ENCODE measurements at places on chromosomes 4 and X.

DNA sequence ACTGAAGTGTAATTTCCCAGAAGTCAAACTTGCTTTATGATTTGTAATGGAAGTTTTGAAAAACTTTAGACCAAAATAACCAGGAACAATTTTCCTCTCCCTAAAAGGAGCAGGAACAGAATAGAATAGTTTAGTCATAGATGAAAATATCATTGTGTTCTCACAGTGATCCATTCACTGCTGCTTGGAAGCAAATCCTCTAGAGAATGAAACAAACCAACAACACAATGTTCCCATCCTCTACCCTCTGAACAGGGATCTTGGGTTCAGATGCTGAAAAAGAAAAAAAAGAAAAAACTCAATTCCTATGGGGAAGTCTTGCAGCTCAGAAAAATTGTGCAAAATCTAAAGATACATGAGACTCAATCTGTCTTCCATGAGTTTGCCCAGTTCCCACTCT is 12.2 kb downstream of the DSPP start:
- no peak for DNase-seq

DNA sequence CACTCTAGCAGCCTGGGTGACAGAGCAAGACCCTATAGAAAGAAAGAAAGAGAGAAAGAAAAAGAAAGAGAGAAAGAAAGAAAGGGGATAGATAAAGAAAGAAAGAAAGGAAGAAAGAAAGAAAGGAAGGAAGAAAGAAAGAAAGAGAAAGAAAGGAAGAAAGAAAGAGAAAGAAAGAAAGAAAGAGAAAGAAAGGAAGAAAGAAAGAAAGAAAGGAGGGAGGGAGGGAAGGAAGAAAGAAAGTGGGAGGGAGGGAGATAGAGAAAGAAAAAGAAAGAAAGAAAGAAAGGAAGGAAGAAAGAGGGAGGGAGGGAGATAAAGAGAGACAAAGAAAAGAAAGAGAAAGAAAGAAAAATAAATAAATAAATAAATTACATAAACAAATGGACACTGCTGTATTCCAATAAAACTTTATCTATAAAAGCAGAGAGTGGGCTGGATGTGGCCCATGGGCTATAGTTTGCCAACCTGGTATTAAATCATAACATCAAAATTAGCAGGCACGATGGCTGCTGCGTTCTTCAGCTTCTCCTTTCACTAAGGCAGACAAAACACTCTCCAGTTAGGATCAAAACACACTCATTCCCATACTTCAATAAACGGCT is 165.0 kb downstream of the ZNF674 start:
- no peak for DNase-seq

GRCh38 chr4:120431180-120431579 is 364.5 kb upstream of the MAD2L1 start:
- no peak for DNase-seq

DNA sequence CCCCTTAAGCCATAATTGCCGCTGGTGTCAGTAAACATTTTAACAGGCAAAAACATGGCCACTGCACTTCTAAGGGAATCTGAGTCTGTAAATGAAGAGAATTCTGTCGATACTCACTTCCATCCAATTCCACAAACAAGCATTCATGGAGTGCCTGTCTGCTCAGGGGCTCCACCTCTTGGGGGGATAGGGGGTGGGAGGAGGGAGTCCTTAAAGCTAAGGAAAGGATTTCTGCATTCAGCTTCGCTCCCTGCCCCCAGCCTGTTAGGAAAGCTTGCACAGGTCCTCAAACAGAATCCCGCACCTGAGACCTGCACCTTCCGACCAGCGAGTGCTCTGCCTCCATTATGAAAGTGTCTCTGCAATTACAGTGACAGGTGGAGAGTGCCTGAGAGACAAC is 130.2 kb upstream of the KIT start:
- no peak for DNase-seq

GRCh38 chr4:3252831-3253641 is 4.1 kb downstream of the MSANTD1 start:
- DNase-seq: no peak

- no peak for DNase-seq
Measured at GRCh38 chrX:15430076-15430475, 45.9 kb upstream of the VEGFD start.

DNA sequence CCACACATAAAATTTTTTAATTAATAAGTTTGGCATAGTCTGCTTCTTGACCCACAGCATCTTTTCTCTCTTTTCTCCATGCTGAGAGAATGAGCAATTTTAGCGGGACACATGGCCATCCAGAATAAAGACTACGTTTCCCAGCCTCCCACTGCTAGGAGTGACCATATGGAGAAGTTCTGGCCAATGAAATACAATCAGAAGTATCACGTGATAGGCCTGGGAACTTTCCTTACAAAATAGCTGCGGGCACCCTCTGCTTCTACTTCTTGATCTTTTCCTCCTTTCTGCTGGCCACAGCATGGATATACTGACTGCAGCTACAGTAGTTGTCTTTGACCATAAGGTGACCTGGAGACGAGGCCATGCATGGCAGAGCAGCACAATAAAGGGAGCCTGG is 348.0 kb downstream of the BCOR start:
- no peak for DNase-seq

DNA sequence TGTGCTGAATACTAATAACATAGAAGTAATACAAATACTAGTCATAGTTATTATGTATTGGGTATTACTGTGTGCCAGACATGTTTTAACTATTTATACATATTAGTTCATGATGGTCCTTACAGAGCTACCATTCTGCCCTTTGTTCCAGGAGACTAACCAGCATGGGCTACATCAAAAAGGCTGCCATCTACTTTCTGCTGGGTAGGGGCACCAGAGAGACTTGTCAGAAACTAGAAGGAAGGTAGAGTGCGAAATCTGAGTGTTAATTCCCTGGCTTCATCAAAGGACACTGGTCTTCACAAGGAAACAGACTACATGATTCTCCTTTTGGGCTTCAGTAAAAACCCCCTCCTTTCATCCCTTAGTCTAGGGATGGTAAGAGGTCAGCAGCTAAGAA is 347.8 kb downstream of the GBA3 start:
- no peak for DNase-seq

- DNase-seq: no peak
Measured at GRCh38 chr4:126470862-126471261, 1156.1 kb downstream of the FAT4 start.

DNA sequence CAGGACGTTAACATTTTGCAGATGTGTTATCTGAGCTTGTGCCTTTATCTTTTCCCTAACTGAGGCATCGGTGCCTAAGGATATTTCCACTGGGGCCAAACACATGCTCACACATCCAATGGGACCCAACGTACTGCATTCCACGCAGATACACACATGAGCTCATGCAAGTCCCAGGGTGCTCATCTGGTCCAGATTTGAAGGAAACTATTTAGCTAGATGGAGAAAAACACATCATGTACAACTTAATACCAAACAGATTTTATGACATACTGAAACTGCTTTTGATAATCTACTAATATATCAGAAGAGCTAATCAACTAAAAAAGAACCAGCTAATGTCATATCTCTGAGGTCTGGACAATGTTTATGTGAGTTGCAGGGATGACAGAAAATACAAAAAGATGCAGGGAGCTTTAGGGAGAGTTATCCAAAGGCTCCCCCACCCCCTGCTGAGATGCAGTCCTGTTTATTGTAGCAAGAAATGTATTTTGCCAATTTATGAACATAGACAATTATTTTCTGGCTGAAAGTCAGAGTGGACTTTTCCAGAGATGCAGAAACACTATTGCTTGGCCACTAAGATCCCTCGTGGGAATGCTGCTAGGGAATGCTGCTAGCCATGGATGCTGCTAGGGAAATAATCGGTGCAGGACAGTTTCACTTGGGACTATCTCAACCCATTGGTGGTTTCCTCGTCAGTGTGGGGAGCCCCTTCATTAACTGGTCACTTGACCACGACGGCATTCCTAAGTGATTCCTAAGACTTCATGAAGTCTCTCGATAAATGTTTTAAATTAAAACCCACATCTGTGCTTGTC is 172.8 kb downstream of the SMIM20 start:
- DNase-seq: no peak

DNA sequence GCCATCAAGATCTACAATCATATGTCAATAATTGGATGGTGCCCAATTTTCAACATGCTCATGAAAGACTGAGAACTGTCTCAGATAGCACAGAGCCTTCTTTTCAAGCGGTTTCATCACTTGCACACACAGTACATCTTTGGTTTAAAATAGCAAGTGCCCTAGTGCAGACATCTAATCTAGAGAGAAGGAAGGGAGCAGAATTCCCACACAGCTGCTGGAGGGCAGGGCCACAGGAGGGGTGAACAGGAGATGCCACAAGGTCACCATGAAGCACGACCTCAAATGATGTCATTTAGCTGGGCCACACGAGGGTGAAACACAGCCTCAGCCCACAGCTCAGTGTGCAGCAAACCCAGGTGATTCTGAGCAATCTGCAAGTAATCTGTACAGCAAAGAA is 24.3 kb downstream of the LEF1 start:
- no peak for DNase-seq

GRCh38 chr4:79198951-79199587 is 126.8 kb downstream of the NAA11 start:
- no peak for DNase-seq

GRCh38 chr4:40548256-40548655 is 81.4 kb downstream of the RBM47 start:
- no peak for DNase-seq

GRCh38 chr4:38630519-38630918 is 33.5 kb upstream of the KLF3 start:
- DNase-seq: no peak

GRCh38 chr4:16627999-16628398 is 270.4 kb downstream of the LDB2 start:
- peak; percentile 82 for DNase-seq

GRCh38 chr4:77263247-77263646 is 106.2 kb downstream of the CCNG2 start:
- DNase-seq: no peak

GRCh38 chrX:102345916-102346315 is 93.9 kb downstream of the NXF2B start:
- no peak for DNase-seq

Measured in HS-27A (cell line).